ENCODE measurements at places on chromosomes 5 and 9.

DNA sequence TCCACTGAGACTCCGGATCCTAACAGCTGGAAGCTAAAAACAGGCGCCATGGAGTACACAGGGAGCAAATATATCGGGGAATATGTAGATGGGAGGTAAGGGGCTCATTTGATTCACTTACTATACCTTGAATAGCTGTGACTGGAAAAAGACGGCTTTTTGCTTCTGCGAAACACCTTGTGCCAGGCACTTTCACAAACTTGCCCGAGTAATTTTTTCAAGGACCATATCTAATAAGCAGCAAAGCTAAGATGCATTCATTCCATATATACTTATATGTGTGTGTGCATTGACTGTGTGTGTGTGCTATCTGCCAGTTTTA is 178 bp downstream of the MORN5 start:
- DNase-seq: no peak

DNA sequence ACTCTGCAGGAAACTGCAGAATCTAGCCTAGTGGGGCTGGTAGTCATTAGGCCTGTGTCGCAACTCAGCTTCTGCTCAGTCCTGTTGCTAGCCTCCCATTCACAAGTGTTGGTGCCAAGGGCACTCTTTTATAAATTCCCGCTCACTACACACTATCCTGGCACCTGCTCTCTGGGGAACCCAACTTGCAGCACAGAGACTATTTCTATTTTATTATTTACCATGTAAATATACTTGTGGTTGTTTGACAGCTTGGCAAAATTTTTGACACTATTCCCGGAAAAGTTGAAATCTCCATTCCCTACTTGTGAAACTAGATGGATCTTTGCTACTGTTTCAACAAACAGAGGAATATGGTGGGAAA is 20.4 kb upstream of the SMC2 start:
- no peak for DNase-seq

DNA sequence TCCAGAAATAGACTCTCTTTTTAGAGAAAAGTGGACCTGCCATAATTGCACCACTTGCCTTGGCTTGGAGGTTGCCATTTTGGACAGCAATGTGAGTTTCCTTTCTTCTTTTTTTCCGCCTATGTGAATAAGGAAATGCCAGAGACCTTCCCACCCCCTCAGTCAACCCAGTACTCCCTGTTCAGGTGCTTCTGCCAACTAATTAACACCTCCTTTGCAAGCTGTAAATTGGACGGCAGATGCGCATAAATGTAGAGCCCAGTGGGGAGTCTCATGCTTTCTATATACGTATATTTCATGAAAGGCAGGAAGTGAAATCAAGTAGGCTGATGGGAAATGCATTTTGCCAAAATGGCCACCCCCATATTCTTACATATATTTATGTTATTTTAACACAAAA is 269.8 kb upstream of the RFX3 start:
- no peak for DNase-seq

DNA sequence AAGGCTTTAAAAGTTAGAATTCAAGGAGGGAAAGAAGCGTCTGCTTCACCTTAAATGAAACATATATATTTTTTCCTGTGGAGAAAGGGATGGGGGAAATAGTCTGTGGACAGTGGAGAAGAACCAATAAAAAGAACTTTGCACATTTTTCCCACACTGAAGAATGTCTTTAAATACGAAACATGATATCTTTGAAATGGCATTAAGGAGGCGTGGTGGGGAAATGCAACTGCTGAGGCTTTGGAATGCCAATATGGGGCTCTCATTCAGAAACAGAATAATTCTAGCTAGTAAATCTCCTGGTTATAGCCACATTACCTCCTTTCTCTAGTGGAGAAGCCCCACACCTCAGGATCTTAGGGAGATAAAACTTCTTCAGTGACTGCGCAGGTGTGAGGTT is 46.8 kb downstream of the TNC start:
- DNase-seq: no peak

DNA sequence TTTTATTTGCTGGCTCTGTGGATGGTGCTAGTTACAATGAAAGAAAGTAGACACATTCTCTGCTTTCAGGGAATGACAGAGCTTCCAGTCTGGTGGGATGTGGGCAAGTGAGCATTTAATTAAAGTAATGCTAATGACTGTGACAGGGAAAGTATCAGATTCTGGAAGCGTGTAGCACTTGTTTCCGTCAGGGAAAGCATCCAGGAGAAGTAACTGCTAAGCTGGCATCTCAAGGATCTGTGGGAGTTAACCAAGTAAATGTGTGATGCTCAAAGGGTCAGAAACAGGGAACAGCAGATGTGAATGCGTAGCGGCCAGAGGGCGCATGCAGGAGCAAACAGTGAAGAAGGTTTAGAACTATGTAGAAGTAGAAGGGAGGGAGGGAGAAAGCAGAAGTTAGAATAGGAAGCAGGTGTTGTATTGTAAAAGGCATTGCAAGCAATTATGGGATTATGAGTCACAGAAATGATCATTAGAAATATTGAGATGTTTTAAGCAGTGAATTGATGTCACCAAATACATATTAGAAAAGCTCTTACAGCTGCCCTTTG is 12.2 kb downstream of the KLHL9 start:
- DNase-seq: no peak

DNA sequence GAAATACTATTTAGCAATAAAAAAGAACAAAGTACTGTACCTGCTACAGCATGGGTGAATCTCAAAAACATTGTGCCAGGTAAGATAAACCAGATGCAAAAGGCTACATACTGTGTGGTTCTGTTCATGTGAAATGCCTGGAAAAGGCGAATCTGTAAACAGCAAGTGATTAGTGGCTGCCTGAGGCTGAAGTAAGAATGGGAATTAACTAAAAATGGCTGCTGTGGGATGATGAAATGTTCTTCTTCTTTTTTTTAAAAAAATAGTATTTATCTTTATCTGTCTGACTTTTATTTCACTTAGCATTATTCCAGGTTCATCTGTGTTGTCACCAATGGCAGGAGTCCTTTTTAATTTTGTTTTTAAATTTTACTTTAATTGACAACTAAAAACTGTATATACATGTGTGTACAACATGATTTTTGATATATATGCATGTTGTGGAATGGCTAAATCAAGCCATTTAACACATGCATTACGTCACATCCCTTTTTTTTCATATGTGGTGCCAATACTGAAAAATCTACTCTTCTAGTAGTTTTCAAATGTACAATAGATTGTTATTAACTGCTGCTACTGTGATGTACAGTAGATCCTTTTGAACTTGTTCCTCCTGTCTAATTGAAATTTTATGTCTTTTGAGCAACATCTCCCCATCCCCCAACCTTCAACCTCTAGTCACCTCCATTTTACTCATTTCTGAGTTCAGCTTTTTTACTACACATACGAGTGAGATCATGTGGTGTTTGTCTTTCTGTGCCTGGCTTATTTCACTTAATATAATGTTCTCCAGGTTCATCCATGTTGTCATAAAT is 62.9 kb upstream of the TNFAIP8 start:
- no peak for DNase-seq

- DNase-seq: no peak
These were observed 2.5 kb downstream of the CXXC5 start for GRCh38 chr5:139650689-139651042.

DNA sequence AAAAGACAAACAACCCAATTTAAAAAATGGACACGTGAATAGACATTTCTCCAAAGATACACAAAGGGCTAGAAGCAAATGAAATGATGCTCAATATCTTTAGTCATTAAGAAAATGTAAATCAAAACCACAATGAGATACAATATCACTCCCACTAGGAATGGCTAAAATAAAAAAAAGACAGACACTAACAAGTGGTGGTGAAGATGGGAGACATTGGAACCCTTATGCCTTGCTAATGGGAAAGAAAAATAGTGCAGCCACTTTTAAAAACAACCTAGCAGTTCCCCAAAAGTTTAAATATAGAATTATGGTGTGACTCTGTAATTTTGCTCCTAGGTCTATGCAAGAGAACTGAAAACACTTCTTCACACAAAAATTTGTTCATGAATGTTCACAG is 40.7 kb downstream of the SH3TC2 start:
- DNase-seq: no peak

- DNase-seq: no peak
These were observed 116.1 kb upstream of the SLC12A2 start for GRCh38 chr5:127967323-127967982.

- no peak for DNase-seq
These were observed 278.9 kb upstream of the CD180 start for GRCh38 chr5:67475489-67475888.

DNA sequence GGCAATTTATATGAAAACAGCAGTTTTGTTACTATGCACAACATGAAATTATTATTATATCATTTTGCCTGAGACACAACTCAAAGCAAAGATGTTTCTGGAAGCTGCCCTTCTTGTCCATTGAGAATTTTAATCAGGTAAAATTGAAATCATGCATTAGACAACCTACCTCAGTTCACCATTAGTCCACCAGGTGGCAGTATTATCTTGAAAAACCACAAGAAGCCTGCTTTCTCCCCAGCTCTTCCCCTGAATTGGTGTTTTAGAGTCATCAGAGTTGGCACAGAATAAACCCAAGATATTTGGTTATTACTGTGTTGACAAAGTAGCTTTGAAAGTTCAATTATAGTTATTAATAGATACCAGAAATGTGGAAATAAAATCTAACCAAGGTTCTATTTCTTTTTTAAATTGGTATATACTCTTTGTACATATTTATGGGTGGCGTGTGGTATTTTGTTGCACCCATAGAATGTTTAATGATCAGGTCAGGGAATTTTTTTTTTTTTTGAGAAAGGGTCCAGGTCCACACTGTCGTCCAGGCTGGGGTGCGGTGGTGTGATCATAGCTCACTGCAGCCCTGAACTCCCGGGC is 25.7 kb downstream of the UTP15 start:
- DNase-seq: peak; percentile 45

DNA sequence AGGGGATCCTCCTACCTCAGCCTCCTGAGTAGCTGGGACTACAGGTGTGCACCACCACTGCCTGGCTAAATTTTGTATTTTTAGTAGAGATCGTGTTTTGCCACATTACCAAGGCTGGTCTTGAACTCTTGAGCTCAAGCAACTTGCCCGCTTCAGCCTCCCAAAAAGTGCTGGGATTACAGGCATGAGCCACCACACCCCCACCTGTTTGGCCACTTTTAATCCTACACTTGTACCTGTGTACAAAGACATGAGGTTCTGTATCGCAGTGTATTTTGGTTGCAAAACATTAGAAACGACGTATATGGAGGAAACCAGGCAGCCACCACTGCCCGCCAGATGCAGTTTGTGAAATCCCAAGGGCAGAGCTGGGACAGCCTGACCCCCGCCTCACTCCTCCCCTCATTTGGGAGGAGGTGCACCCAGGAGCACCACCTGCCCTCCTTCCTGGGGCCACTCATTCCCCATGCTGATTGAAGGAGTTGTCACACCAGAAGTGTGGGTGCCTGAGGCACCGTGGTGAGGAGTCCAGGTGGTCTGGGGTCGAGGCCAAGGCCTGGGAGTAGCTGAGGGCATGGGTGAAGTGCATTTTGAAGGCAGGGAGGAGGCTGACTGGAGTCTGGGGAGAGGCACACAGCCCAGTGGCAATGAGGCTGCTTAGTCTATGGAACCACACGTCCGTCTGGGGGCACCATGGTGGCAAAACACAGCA is 39.3 kb upstream of the OLFM1 start:
- DNase-seq: no peak

GRCh38 chr9:37559855-37560592 is 16.2 kb downstream of the FBXO10 start:
- DNase-seq: no peak

DNA sequence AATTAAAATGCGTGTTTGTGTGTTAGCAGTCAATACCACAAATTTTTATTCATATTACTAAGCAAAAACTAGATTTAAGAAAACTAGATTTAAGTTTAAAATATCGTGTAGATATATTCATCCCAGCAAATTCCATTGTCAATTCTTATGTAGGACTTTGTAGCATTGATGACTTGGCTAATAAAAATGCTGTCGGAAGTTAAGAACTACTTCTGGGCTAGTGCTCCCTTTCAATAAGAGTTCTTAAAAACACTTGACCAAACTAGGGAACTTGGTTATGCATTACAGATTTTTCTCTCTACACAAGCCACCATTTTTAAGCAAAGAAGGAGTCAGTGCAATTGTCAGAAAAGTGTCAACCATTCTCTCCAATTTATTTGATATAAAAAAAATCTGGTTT is 68.7 kb upstream of the RAD23B start:
- DNase-seq: no peak

- DNase-seq: no peak
These were observed 242.9 kb downstream of the CSNK1G3 start for GRCh38 chr5:123754908-123755307.

- no peak for DNase-seq
These were observed 14.1 kb upstream of the LRRC19 start for GRCh38 chr9:27019589-27019988.

GRCh38 chr9:21367957-21368356 is at the start of gene IFNA13:
Gene IFNA13 (minus strand): TSS chr9:21368057. CDS start chr9:21368010, 47 bp downstream.
- DNase-seq: no peak

GRCh38 chr5:170307575-170308465 is 10.2 kb upstream of the LCP2 start:
- DNase-seq: no peak

Measured in HuH-7 (cell line).